Endothelial cell of umbilical vein (primary cell): ENCODE measurements at places on chromosomes 12 and 14. TPM values are rescaled to one million over a fixed set of nuclear protein-coding genes. Genes with fewer than 3 reads are reported as not detected.

MGAT4C gene
- not detected in 2 replicates for total RNA-seq

SELPLG gene
- total RNA-seq = 0.62 and 1.2 TPM in 2 replicates

ART4 gene
- total RNA-seq = 7.8 and 12.5 TPM in 2 replicates

KRT1 gene
- not detected in 2 replicates for total RNA-seq

TSPAN11 gene
- 3.9 and 4.5 TPM in 2 replicates for total RNA-seq

CIDEB gene
- 4.6 and 5.2 TPM in 2 replicates for total RNA-seq

SMCO2 gene
- 0.49 and 1.2 TPM in 2 replicates for total RNA-seq

IL26 gene
- total RNA-seq = not detected in 2 replicates

RDH16 gene
- total RNA-seq = 0.09 and 0.29 TPM in 2 replicates

SLC6A15 gene
- 0.24 and 1.1 TPM in 2 replicates for total RNA-seq
